Body of pancreas (tissue), 4 donors: ENCODE measurements at places on chromosomes 3 and 15. TPM values are rescaled to one million over a fixed set of nuclear protein-coding genes. Genes with fewer than 3 reads are reported as not detected.

- H3K27ac ChIP-seq, result no peak overlapping the region
- H3K4me1 ChIP-seq, result peaks cover 58% of the 10 kb centered on the region
- no peak for DNase-seq
Measured at GRCh38 chr3:15795651-15796308, 2.0 kb downstream of the ANKRD28 start.

DNA sequence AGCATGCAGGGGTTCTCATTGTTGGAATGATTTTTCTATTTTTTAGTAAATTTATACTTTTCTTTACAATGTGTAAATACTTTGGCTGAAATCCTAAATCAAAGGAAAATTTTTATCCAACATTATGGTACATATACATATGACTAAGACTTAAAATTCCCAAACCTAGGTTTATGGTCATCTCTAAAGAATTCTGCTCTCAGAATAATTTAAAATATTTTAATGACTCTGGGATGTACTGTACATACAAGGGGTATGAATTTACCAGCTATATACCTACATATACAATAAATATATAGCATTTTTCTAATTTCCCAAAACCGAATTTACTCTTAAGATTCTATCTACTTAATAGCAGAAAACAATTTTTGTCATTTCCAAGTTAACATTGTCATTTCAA, 137.9 kb upstream of the POU1F1 start:
- no peak for DNase-seq
- no peaks in the 10 kb centered on the region for H3K36me3 ChIP-seq
- no peak overlapping the region for H3K27ac ChIP-seq
- no peaks in the 10 kb centered on the region for H3K27me3 ChIP-seq
- H3K4me3 ChIP-seq, result no peak overlapping the region

DNA sequence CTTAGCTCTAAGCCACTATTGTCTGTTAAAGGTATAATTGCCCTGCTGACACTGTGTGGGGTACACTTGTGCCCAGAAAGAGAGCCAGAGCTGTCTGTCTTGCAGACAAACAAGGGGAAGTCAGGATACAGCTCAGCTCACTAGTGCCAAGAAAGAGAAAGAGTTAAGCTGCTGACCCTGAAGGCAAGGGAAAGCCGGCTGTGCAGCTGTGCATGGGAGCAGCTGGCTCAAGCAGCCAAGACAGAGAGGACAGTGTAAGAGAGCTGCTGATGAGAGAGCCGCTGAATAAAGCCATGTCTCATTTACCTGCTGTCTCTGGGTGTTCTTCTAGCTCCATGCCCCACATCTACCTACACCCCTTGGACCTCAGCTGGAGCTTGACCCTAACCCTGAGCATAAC, 428.1 kb upstream of the NAALADL2 start:
- no peak overlapping the region for H3K4me3 ChIP-seq
- no peaks in the 10 kb centered on the region for H3K27me3 ChIP-seq
- no peak overlapping the region for H3K27ac ChIP-seq
- H3K4me1 ChIP-seq, result peaks cover 2% of the 10 kb centered on the region
- DNase-seq, result no peak

- H3K4me1 ChIP-seq, result peaks cover 25% of the 10 kb centered on the region
- DNase-seq, result no peak
- no peak overlapping the region for H3K27ac ChIP-seq
- H3K27me3 ChIP-seq, result no peaks in the 10 kb centered on the region
- H3K4me3 ChIP-seq, result no peak overlapping the region
Measured at GRCh38 chr3:40337136-40338108, 27.9 kb downstream of the EIF1B start.

GRCh38 chr3:58082047-58082446, 73.8 kb downstream of the FLNB start:
- no peaks in the 10 kb centered on the region for H3K27me3 ChIP-seq
- H3K4me1 ChIP-seq, result no peaks in the 10 kb centered on the region
- H3K36me3 ChIP-seq, result peaks cover 17% of the 10 kb centered on the region
- DNase-seq, result no peak
- H3K4me3 ChIP-seq, result no peak overlapping the region
- H3K27ac ChIP-seq, result no peak overlapping the region

DNA sequence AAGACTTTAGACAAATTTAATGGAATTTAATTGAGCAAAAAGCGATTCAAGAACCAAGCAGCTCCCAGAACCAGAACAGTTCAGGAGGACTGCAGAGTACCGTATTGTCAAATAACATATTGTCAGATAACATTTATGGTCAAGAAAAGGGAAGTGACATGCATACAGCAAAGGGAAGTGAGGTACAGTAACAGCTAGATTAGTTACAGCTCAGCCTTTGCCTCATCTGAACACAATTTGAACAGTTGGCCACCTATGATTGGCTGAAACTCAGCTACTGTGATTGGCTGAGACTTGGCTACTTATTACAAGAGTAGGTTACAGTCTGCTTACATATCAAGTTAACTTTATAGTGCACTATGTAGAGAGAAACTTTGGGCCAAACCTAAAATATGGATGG, 21.9 kb downstream of the ZFAND6 start:
- no peak overlapping the region for H3K4me3 ChIP-seq
- H3K36me3 ChIP-seq, result no peaks in the 10 kb centered on the region
- H3K27me3 ChIP-seq, result no peaks in the 10 kb centered on the region
- peaks cover 9% of the 10 kb centered on the region for H3K4me1 ChIP-seq

GRCh38 chr3:178532476-178532875, 3.8 kb upstream of the KCNMB2 start:
- H3K27ac ChIP-seq, result no peak overlapping the region
- H3K4me1 ChIP-seq, result peaks cover 10% of the 10 kb centered on the region
- DNase-seq, result no peak
- no peak overlapping the region for H3K4me3 ChIP-seq
- no peaks in the 10 kb centered on the region for H3K27me3 ChIP-seq

GRCh38 chr15:63405683-63406390, 24.2 kb upstream of the CA12 start:
- no peak for DNase-seq
- no peaks in the 10 kb centered on the region for H3K36me3 ChIP-seq
- H3K27me3 ChIP-seq, result no peaks in the 10 kb centered on the region
- H3K4me1 ChIP-seq, result no peaks in the 10 kb centered on the region

- H3K4me1 ChIP-seq, result no peaks in the 10 kb centered on the region
- DNase-seq, result no peak
- no peak overlapping the region for H3K27ac ChIP-seq
Measured at GRCh38 chr3:58408906-58409305, 24.7 kb downstream of the PDHB start.

DNA sequence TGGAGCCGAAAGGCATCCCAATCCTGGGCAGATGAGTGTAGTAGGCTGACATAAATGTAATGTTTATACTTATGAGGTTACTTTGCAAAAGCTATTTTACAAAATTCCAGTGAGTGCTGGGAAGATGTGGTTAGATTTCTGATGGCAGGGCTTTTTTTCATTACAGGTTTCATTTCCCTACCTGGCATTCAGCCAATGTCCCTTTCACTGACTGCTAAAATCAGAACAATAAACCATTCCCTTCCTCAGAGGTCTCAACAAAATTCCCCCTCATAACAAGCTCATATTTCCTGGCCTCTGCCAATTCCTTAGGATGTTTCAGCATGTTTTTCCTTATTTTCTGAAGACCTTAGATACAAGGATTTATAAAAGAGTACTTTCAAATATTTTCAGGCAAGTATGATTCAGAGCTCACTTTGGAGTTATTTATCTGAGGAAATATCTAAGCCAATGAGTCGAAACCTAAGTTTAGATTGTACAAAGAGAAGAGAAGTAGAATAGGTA, 40.9 kb upstream of the CCDC80 start:
- no peaks in the 10 kb centered on the region for H3K36me3 ChIP-seq
- H3K27ac ChIP-seq, result no peak overlapping the region
- H3K4me3 ChIP-seq, result no peak overlapping the region
- no peaks in the 10 kb centered on the region for H3K27me3 ChIP-seq

GRCh38 chr15:43777267-43777914, 625 bp upstream of the ELL3 start:
- peak; percentile 87 for DNase-seq
- H3K27me3 ChIP-seq, result no peaks in the 10 kb centered on the region
- H3K4me3 ChIP-seq, result peak overlapping the region; percentile 67
- H3K36me3 ChIP-seq, result no peaks in the 10 kb centered on the region
- peak overlapping the region; percentile 96 for H3K27ac ChIP-seq

CRABP1 gene
- not detected for total RNA-seq

NPHP3 gene
- 31.3 TPM for total RNA-seq

NDUFAF3 gene
- total RNA-seq, result 55.0 TPM

CPNE9 gene
- total RNA-seq, result not detected

GOLGA8G gene
- total RNA-seq, result not detected

THBS1 gene
- 398 TPM for total RNA-seq

GP9 gene
- not detected for total RNA-seq

PIERCE2 gene
- 2.0 TPM for total RNA-seq

LYZL4 gene
- total RNA-seq, result not detected

FSD2 gene
- total RNA-seq, result 0.26 TPM

RBMS3 gene
- 29.7 TPM for total RNA-seq

PLSCR5 gene
- not detected for total RNA-seq

METTL6 gene
- total RNA-seq, result 14.5 TPM
